ENCODE measurements at places on chromosomes 2 and 18.

DNA sequence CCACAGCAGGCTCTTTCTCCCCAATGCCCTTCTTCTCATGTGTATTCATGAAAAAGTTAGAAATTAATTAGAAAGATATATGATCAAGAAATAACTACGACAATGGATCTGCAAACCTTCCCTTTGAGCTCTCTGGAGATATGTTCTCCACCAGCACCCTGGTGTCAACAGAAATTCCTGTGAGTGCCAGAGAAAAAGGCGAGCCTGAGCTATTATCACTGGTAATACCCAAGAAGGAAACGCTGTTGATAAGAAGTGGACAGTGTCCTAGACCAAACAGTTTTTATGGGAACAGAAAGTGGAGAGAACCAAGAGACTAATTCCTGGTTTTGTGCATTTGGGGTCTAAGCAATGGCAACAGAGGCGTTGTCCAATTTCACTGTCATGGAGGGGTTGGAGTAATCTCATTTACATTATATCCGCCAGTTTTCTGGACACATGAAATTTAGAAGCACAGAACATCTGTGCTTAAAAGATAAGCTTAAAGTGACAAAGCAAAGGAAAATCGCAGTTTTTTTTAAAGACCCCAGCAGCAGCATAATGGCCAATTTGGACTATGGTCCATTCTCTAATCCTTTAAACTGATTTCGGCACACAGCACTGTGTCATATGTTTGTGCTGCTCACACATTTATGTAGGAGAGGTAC lies 47.2 kb upstream of the CDC42EP3 start:
- DNase-seq = no peak

- DNase-seq = no peak
Measured at GRCh38 chr18:3014503-3015203, 1.7 kb upstream of the LPIN2 start.

DNA sequence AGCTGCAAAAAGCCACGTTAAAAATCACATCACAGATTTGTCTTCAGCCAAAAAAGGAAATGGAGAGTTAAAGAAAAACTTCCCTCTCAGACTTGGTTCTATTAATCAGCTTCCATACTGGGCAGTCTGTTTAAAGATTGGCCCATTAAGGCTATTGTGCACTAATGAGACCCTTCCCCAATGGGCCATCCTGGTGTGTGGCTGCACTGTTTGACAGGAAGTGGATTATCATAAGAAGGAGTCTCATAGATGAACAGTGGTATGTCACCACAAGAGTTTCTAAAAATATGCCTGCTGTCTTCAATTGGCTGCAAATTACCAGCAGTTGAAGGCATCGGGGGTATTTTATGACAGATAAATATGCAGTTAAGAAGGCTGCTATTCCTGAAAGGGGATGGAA lies 247.6 kb upstream of the THSD7B start:
- no peak for DNase-seq

- no peak for DNase-seq
Measured at GRCh38 chr2:36667931-36668330, 28.6 kb upstream of the VIT start.

- DNase-seq = no peak
Measured at GRCh38 chr2:239161711-239162140, 239.1 kb downstream of the HDAC4 start.

DNA sequence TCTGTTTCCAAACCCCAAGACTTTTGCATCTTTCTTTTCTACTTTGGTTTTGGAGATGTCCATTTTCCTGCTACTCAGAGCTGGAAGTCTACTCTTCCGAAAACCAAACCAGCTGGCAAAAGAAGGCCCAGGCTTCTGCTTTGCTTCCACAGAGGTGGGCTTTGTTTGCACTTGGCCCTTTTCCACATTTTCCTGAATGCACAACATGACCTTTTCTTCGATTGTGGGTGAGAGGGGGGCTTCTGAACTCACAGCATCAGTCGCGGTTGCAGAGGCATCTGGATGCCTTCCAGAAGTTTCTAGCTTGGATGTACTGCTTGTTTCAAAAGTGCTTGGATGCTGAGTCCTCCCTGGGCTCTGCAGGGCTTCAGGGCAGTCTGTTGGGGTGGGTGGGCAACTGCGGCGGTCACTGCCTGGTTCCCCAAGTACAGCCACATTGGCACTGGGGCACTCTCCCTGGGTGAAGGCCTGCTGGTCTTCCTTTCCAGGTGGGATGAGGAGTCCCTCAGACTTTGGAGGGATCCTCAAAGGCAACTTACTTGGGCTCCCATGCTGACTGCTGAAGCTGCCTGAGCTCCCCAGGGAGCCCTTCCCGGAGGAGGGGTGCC lies 112.3 kb upstream of the LYPD1 start:
- no peak for DNase-seq

GRCh38 chr2:177909962-177910361 lies 162.6 kb downstream of the PDE11A start:
- no peak for DNase-seq

DNA sequence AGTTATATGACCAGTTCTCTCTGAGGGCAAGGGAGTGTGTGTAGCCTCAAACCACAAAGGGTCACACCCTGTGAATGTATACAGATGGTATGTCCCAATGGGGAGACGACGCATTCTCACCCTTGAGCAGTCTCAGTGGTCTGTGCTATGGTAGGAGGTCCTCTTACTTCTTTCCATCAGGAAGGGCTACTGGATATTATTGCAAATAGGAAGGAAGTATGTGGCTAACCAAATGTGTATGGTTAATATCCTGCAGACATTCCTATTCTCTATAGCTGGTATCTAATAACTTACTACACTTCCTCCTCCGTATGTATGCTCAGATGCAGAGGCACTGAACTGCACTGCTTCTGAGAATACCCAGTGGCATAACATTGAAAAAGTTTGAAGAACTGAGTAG lies 306.7 kb upstream of the CCDC68 start:
- no peak for DNase-seq

DNA sequence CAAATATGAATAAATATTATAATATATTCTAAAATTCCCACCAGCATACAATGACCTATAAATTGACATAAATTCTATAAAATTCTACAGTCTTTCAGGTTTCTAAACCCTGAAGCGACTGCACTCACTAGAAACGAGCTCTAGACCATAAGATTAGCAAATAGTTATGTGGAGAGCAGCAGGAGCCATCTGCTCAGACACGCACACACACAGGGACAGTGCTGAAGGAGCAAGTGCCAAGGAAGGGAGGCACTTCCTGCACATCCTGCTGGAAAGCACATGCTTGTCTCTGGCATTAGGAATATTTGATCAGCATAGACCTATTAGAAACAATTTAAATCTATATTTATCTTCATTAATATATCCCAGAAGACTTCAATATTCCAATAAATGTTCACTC lies 713.9 kb upstream of the CDH2 start:
- no peak for DNase-seq

All from DMS79 (cell line).